Activated CD4-positive, alpha-beta T cell treated with anti-CD3 and anti-CD28 coated beads, Interleukin-2, Interleukin-6, amounts not matched to agents 100 ng/mL and 50 ng/mL, durations not matched to agents 16 hours and 8 hours (primary cell): ENCODE measurements at places on chromosomes 3 and 15.

DNA sequence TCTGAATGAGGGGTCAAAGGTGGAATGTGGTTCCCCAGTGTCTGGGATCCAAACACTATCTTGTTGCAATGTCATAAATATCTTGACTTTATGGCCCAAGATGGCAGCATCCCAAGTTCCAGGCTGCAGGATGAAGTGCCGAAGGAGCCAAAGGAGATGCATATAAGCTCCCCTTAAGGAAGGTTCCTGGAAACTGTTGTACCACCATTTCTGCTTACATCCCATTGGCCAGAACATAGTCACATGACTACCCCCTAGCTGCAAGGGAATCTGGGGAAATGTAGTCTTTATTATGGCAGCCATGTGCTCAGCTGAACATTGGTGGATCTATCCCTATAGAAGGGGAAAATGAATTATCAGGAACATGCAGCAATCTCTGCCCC, 54.3 kb downstream of the BDH1 start:
- peak; percentile 45 for DNase-seq

DNA sequence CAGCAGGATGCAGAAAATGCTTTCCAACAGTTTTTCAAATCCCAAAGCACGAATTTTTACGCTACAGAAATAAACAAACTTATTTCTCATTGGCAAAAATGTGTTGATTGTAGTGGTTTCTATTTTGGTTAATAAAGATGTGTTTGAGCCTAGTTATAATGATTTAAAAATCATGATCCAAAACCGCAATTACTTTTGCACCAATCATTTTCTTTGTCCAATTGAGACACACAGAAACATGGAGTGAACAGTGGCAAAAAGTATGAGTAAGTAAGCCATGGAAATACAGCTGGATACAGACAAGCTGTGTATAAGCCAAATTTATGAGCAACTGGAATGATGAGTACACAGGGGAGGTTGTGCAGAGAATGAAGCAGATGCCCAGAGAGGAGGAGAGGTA, 427.9 kb downstream of the NTRK3 start:
- DNase-seq, result no peak

GRCh38 chr3:112956351-112956750, 18.6 kb downstream of the CD200R1 start:
- DNase-seq, result no peak

GRCh38 chr3:62143843-62144450, 229.4 kb downstream of the FEZF2 start:
- DNase-seq, result no peak

- no peak for DNase-seq
Observed at GRCh38 chr3:65233561-65233960, 545.8 kb upstream of the ADAMTS9 start.

- DNase-seq, result no peak
Observed at GRCh38 chr3:78937475-78937874, 830.3 kb downstream of the ROBO1 start.

DNA sequence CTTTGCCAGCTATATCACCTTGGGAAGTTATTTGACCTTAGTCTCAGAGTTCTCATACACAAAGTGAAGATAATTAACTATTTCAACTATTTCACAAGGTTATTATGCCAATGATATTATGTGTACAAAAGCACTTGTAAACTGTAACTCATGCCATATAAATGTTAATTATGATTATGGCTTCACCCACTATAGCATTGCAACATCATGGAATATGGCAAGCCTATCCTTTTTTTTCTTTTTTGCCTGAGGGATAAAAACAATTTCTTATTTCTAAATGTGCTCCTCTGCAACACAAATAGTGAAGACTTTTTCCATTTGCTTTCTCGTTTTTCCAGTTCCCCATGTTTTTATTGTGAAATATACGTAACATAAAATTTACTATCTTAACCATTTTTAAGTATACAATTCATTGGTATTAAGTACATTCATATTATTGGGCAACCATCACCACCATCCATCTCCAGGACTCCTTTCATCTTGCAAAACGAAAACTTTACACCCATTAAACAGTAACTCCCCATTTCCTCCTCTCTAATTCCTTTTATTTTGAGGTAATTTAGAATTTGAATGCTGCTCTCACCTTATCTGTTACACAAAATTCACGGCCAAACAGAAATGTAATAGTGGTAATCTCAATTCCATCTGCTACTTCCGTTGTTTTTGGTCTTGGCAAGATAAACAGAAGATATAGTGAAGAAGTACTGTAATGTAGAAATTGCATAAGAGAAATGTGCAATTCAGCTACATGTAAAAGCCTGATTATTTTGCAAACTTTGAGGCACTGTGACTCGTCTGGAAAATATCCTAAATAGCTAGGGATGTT, 46.3 kb downstream of the NANOGP8 start:
- DNase-seq, result no peak

GRCh38 chr3:45881078-45882022, 5.0 kb upstream of the CCR9 start:
- DNase-seq, result peak; percentile 20

- DNase-seq, result no peak
Observed at GRCh38 chr3:138114431-138114918, 933 bp downstream of the DZIP1L start.

- DNase-seq, result no peak
Observed at GRCh38 chr15:88124199-88124598, 132.3 kb downstream of the NTRK3 start.

- no peak for DNase-seq
Observed at GRCh38 chr3:158205994-158206393, 96.1 kb downstream of the RSRC1 start.

GRCh38 chr3:46383211-46383950, 12.6 kb downstream of the CCR5 start:
- DNase-seq, result no peak

DNA sequence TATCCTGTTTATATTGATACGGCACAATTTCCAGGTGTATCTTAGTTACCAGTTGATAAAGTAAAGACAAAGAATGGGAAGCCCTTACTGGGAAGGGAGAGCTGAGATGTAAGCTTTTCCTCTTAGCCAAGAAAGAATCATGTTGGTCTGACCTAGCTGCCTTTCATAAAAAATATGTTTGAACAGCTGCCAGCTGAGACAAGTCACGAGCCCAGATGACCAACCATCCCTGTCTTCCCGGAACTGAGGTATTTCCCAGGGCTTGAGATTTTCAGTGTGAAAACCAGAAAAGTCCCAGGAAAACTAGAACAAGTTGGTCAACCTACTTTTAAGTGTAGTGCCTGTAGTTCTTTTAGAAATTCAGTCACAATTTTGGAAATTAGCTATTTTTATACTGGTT, 3.6 kb upstream of the MYH15 start:
- DNase-seq, result no peak

GRCh38 chr3:194974468-194975135, 288.9 kb downstream of the FAM43A start:
- no peak for DNase-seq
